T-cell (primary cell): ENCODE measurements at places on chromosomes 4 and X.
A peak's percentile ranks its signal among the peaks of the same experiment; 100 is the strongest.

GRCh38 chrX:131763674-131764073 lies 219.8 kb downstream of the OR13H1 start:
- H3K27ac ChIP-seq = no peak overlapping the region
- H3K4me3 ChIP-seq = no peak overlapping the region
- DNase-seq = peak; percentile 57
- H3K36me3 ChIP-seq = no peaks in the 10 kb centered on the region
- H3K4me1 ChIP-seq = peaks cover 2% of the 10 kb centered on the region
- no peaks in the 10 kb centered on the region for H3K27me3 ChIP-seq

DNA sequence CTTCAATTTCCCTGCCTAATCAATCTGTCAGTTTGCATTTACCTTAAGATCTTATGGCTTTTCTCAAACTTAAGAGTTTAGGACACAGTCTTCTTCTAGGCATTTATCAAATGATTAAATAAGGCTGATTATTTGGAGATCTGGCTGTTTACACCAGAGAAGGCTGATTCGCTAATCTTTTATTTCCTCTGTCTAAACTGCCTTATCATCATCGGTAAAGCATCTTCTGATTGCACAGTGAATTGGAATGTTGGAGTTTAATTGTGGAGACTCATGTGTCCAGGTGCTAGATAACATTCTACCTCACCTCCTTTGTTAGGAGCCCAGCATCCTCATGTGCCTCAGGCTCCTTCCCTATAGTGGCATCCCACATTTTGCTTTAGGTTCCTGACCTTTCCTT lies 100.3 kb upstream of the DDIT4L start:
- H3K4me3 ChIP-seq = no peak overlapping the region
- H3K27me3 ChIP-seq = no peaks in the 10 kb centered on the region
- no peaks in the 10 kb centered on the region for H3K36me3 ChIP-seq
- DNase-seq = no peak
- H3K4me1 ChIP-seq = no peaks in the 10 kb centered on the region
- no peak overlapping the region for H3K27ac ChIP-seq

GRCh38 chr4:9143421-9144080 lies 26.7 kb upstream of the FAM90A26 start:
- no peaks in the 10 kb centered on the region for H3K4me1 ChIP-seq
- H3K4me3 ChIP-seq = no peak overlapping the region
- H3K27ac ChIP-seq = no peak overlapping the region
- H3K36me3 ChIP-seq = no peaks in the 10 kb centered on the region
- DNase-seq = no peak

DNA sequence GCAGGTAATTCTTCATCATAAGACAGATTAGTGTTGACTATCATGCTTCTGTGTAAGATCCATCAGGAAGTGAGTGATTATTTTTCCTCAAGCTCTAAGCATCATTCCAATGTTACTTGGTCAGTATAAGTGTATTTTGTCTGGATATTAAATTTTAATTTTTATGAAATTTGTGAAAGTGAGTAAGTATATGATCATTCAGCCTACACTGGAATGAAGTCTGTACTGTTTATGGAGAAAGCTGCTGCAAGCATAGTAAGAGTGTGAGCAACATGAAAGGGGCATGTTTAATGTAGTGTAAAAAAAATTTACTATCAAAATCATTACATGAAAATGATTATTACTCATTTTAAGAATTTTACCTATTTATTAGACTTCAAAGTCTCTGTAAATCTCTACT lies 84.8 kb downstream of the IL15 start:
- no peak overlapping the region for H3K27ac ChIP-seq
- H3K4me3 ChIP-seq = no peak overlapping the region

- no peaks in the 10 kb centered on the region for H3K4me1 ChIP-seq
- H3K27ac ChIP-seq = no peak overlapping the region
- H3K36me3 ChIP-seq = peaks cover 5% of the 10 kb centered on the region
- no peak for DNase-seq
- H3K4me3 ChIP-seq = no peak overlapping the region
Observed at GRCh38 chrX:136035663-136036062, 50.4 kb downstream of the SLC9A6 start.

DNA sequence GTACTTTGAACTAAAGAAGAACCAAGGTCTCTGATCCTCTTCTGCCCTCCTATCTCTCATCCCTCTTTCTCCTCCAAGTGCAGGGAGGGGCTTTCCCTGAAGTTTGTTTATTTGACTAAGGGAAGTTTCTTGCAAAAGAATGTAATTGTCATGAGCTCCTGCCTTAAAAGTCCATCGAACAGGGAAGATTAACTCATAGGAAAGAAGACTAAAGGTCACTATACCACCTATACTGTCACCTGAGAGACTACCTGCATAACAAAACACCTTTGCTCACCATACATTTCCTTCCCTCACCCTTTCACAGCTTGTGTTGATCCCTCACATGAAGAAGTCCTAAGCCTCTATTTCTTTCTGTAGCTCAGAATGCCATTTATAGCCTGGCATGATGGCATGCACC lies 59.4 kb upstream of the C4orf54 start:
- no peak for DNase-seq
- H3K27ac ChIP-seq = no peak overlapping the region
- H3K27me3 ChIP-seq = no peaks in the 10 kb centered on the region
- no peaks in the 10 kb centered on the region for H3K36me3 ChIP-seq
- H3K4me3 ChIP-seq = no peak overlapping the region

DNA sequence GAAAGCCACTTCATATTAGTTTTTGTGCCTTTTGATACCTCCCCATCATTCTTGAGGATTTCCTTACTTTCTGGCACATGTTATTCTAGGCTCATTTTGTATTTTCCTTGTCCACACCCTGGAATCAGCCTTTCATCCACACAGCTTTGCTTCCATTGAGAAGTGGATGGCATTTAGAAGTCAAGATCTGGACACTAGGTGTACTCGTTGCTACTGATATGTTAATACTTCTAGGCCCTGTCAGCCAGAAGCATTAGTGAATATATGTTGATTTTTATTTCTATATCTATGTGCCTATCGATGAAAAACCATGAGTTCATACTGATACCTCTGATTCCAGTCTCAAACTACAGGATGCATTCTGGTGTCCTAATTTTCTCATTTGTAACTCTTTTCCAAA lies 73.2 kb downstream of the ARHGAP24 start:
- H3K4me3 ChIP-seq = no peak overlapping the region
- no peaks in the 10 kb centered on the region for H3K4me1 ChIP-seq
- no peaks in the 10 kb centered on the region for H3K36me3 ChIP-seq
- DNase-seq = no peak
- H3K27me3 ChIP-seq = no peaks in the 10 kb centered on the region

DNA sequence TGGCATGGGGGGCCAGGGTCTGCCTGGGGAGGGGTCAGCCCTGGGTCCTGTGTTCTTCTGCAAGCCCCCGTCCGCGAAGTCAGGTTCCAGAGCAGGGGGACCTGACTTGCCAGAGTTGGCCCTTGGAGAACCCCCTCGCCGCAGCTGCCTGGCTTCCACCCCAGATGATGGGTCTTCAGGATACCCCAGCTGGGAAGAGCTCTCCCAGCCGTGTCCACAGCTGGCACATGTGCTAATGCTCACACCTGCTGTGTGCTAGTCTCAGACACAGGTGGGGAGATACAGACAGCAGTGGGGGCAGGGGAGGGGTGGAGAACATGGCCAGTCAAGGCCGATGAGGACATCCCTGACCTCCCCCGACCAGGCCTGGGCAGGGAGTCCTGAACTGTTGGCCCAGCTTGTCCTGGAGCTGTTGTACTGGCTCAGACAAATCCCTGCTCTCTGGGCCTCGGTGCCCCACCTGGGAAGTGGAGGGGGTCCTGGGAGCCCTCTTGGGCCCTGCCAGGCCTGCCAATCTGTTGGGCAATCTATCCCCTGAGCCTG lies 3.5 kb downstream of the ADRA2C start:
- DNase-seq = no peak
- H3K27me3 ChIP-seq = peaks cover 3% of the 10 kb centered on the region
- no peaks in the 10 kb centered on the region for H3K4me1 ChIP-seq

- H3K36me3 ChIP-seq = no peaks in the 10 kb centered on the region
- H3K4me3 ChIP-seq = no peak overlapping the region
- no peak overlapping the region for H3K27ac ChIP-seq
Observed at GRCh38 chr4:138297743-138298405, 55.7 kb upstream of the SLC7A11 start.

GRCh38 chr4:103720661-103721060 lies 876 bp upstream of the TACR3 start:
- H3K4me1 ChIP-seq = no peaks in the 10 kb centered on the region
- no peak for DNase-seq
- no peak overlapping the region for H3K4me3 ChIP-seq
- H3K36me3 ChIP-seq = no peaks in the 10 kb centered on the region
- H3K27me3 ChIP-seq = no peaks in the 10 kb centered on the region
- H3K27ac ChIP-seq = no peak overlapping the region

DNA sequence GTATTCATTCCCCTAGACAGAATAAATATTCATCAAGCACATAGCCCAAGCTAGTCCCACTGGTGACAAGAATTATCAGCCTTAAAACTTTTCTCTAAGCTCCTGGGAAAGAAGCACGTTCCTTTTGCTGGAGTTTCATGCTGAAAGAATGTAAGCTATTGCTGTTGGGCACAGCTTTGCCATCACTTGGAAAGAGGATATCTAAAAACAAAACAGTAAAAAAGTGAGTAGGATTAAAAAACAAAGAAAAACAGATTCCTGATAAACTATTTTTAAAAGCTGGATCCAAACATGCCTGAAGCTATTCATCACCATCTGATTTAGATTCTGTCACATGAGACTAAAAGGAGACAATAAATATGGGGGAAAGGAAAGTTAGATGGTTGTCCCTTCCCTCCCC lies 176.8 kb downstream of the SCFD2 start:
- no peaks in the 10 kb centered on the region for H3K36me3 ChIP-seq
- no peaks in the 10 kb centered on the region for H3K4me1 ChIP-seq
- H3K4me3 ChIP-seq = no peak overlapping the region
- no peak for DNase-seq

- H3K27ac ChIP-seq = no peak overlapping the region
- no peak overlapping the region for H3K4me3 ChIP-seq
- H3K36me3 ChIP-seq = no peaks in the 10 kb centered on the region
- H3K4me1 ChIP-seq = no peaks in the 10 kb centered on the region
Observed at GRCh38 chr4:138055890-138056289, 186.3 kb downstream of the SLC7A11 start.

DNA sequence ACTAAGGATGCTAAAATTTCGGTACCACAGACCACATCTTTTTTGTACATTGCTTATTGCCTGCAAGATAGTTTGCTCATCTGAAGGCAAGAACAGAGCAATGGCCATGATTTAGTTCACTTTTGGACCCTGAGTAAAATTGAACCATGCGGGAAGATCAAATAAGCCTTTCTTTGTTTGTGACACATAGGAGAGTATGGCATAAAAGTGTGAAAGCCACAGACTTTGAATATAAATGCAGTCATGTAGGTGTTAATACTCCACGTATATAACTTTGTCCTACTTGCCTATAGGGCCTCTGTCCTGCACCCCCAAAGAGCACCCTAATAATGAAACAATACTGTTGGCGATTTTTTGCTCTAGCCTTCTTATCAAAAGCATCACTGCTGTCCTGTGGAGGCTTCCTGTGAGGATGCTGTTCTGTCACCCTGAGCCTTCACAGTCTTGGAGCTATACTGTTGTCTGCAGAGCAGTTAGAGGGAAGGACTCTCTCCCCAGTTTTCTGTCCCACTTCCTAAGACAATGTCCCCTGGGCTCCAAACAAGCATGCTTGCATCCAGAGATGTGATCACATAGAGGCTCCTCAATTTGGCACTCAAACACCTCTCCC lies 10.2 kb upstream of the CXCL13 start:
- no peak overlapping the region for H3K4me3 ChIP-seq
- no peak overlapping the region for H3K27ac ChIP-seq
- DNase-seq = no peak
- peaks cover 18% of the 10 kb centered on the region for H3K4me1 ChIP-seq
- no peaks in the 10 kb centered on the region for H3K36me3 ChIP-seq

DNA sequence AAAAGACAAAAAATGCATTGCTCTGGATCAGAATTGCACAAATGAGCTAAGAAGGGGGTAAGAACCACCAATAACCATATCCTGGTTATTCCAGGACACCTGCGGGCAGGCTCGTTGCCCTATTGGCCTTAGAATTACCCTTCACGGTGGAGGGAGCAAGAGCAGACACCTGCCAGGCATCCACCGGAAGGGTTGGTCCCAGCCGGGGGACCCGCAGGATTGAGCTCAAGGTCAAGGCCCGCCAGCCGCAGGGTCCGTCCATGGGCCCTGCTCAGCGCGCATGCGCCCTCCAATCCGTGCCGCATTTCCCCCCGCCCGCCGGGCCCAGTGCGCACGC lies 575 bp downstream of the SLC25A6 start:
- peak overlapping the region; percentile 97 for H3K4me3 ChIP-seq
- H3K36me3 ChIP-seq = peaks cover 49% of the 10 kb centered on the region
- H3K27me3 ChIP-seq = no peaks in the 10 kb centered on the region
- no peak for DNase-seq

DNA sequence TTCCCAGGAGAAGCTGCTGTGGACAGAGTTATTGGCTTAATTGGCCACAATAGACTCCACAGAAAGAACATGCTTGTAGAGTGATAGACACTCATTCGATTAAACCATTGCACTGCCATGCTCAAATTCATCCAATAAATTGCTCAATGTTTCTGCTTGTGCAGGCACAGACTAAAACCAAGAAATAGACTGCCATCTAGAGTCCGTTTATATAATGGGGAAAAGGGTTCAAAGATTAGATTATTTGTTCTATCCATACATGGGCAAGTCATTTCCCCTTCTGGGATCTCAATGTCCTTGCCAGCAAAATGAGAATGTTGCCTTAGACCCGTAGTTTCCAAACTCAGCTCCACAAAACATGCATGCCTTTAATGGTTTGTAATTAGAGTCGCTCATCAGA lies 8.7 kb downstream of the SMIM10 start:
- DNase-seq = no peak
- no peaks in the 10 kb centered on the region for H3K27me3 ChIP-seq
- no peaks in the 10 kb centered on the region for H3K4me1 ChIP-seq
- H3K4me3 ChIP-seq = no peak overlapping the region

GRCh38 chrX:9482837-9483236 lies 18.0 kb downstream of the TBL1X start:
- H3K27ac ChIP-seq = no peak overlapping the region
- DNase-seq = no peak
- H3K4me1 ChIP-seq = no peaks in the 10 kb centered on the region
- no peaks in the 10 kb centered on the region for H3K27me3 ChIP-seq
- no peaks in the 10 kb centered on the region for H3K36me3 ChIP-seq
- no peak overlapping the region for H3K4me3 ChIP-seq

GRCh38 chr4:59598330-59598618 lies 1601.9 kb upstream of the ADGRL3 start:
- H3K4me3 ChIP-seq = no peak overlapping the region
- H3K27ac ChIP-seq = no peak overlapping the region
- H3K27me3 ChIP-seq = no peaks in the 10 kb centered on the region
- no peaks in the 10 kb centered on the region for H3K36me3 ChIP-seq
- H3K4me1 ChIP-seq = no peaks in the 10 kb centered on the region

- no peak overlapping the region for H3K27ac ChIP-seq
- H3K36me3 ChIP-seq = no peaks in the 10 kb centered on the region
- peaks cover 4% of the 10 kb centered on the region for H3K27me3 ChIP-seq
- no peak for DNase-seq
Observed at GRCh38 chrX:153412746-153413720, 1.8 kb downstream of the ZFP92 start.
